ENCODE measurements at places on chromosomes 5 and 9.

GRCh38 chr5:154858972-154859871 is 795 bp downstream of the CNOT8 start:
- DNase-seq: peak; percentile 17

DNA sequence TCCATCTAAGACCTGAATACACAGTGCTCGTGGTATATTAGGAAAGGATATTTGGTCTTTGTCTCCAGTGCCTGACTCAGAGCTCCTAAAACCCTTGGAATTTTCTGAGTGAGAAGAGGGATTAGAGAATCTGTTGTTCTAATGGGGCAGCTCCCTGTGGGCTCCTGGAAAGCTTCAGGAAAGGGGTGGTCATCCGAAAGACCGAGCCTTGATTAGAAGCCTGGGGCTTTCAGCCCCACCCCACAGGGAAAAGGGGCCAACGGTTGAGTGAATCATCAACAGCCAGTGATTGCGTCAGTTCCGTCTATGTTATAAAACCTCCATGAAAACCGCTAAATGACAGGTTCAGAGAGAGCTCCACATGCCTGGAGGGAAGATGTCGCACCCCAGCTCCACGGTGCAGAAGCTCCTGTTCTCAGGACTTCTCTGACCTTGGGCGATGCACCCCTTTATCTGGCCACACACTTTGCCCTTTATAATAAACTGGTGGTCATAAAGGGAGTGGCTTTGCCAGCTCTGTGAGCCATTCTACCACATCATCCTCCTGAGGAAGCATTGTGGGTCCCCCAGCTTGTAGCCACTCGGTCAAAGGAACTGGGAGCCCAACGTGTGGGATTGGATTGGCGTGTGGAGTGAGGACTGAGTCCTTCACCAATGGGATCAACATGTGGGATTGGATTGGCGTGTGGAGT is 71.0 kb upstream of the ICE1 start:
- DNase-seq: no peak

DNA sequence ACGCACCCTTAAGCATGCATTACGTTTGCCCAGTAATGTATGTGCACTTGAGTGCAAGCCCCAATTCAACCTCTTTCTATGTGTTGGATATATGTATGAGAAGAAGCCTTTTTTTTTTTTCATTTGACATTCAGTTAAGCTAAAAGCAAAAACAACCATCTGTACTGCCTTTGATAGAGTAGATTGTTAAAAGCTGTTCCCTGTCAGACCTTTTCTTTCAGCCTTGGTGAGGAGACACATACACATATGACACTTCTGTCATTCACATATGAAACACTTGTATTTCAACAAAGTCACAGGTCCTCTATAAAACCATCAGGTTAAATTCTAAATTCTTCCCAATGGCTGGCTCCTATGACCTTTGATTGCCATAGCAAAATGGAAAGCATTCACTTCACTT is 40.2 kb upstream of the STARD4 start:
- DNase-seq: no peak

- DNase-seq: no peak
Observed at GRCh38 chr5:150085950-150086715, at the start of gene CSF1R. CSF1R (minus strand) TSS chr5:150086554; CDS start chr5:150086427, 127 bp downstream.

DNA sequence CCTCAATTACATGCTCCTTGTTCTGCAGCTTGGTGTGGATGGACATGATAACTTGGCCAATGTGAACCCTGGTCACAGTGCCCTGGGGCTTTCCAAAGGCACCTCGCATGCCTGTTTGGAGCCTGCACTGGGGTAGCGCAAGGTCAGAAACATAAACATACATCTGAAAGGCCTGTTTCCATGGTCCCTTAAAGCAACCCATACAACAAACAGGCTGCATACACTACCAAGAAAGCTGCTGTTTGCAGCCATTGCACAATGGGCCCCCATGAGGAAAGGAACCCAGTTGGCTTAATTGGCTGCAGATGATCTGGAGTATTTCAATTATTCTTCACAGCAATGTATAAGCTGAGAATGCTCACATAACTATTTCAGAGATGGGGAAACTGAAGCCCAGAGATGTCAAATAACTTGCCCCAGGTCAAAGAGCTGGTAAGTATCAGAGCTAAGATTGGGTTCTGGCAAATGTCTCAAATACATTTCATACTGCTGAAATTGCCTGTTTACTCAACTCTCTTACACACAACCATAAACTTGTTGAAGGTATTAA is 233.9 kb downstream of the ASTN2 start:
- no peak for DNase-seq

DNA sequence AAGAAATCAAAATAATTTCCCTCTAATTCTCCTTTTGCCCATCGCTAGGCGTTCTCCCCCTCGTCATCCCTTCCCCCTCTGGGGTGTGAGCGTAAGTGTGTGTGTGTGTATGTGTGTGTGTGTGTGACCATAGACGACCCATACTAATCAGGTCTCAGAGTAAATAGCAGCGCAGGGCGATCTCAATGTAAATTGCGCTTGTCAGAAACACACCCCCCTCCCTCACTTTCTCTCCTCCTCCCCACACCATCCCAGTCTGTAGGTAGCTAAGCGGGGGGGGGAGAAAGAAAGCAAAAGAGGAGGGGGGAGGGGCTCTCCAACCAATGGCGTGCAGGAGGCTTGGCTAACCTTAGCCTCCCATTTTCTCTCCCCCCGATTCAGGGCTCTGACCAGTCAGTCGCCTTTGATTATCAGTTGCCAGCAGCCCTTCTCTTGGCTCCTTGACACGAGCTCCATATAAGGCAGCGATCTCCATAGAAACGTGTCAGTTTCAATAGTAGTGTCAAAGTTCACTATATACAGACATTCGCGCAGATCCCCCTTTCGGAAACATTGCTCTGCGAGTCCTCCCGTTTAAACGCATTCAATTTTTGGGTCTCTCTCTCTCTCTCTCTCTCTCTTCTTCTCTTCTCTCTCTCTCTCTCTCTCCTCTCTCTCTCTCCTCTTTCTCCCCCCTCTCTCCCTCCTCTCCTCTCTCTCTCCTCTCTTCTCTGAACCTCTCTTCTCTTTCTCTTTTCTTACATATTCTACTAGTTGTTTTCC is at the start of gene NR2F1:
Gene NR2F1, plus strand, starts transcription at position 546 of the 762 bp plus-strand sequence. CDS start 1,802 bp downstream, outside the sequence.
- no peak for DNase-seq

DNA sequence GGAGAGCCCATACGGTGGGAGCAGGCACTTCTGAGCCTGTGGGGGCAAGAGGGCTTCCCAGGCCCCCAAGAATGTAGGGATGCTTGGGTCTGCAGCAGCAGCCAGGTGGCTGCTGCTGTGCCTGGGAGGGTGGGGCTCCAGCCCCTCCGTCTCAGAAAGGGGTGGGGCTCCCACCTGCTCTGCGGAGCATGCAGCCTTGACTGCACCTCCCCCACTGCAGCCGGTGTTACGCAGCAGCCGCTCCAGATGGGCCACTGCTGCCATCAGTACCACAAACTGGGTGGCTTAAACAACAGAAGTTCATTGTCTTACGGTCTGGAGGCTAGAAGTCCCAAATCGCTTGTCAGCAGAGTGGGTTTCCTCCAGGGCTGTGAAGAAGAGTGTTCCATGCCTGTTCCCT is 365.5 kb downstream of the TMEM38B start:
- DNase-seq: no peak

- DNase-seq: no peak
Observed at GRCh38 chr9:34520096-34520495, 2.7 kb downstream of the ENHO start.

DNA sequence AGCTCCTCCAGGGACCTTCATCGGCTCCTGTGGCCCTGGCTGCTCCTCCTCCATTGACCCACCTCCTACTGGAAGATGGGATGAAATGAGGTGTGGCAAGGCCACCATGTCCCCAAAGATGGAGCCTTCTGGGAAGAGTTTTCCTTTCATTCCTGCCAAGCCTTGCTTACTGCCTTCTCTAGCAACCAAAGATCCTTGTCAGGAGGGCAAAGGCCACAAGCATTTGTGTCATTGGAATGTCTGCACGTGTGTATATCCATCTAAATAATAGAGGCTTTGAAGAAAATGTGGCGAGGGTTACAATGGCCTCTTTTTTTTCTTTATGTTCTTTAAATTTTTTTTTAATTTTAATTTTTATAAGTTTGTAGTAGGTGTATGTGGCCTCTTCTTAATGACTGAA is 313.6 kb downstream of the ARHGEF28 start:
- DNase-seq: no peak

- DNase-seq: peak; percentile 13
Observed at GRCh38 chr9:114311571-114312512, 11.1 kb upstream of the ORM1 start.

DNA sequence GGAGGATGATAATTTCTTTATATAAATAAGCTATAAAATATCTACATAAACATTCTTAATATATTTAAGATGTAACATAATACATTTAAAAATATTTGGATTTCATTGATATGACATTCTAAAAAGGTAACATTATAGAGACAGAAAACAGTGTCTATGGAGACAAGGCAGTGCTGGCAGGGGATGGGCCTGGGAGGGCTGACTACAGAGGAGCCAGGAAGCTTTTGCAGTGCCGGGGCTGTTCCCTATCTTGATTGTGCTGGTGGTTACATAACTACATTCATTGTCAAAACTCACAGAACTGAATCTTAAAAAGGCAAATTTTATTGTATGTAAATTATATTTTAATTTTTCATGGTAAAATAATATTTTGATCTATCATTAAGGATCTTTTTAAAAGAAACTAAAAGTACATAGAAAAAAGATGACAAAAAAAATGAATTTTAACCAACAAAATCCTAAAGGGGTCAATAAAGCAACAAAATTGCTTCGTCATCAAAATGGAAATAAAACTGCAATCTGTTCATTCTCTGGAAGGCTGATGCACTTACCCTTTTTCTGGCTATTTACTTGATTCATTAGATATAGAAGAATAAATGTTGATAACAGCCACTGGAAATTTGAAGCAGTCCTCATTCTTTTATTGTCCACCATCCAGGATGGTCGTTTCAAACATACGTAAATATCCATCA is 26.3 kb downstream of the LIFR start:
- DNase-seq: no peak

- no peak for DNase-seq
Observed at GRCh38 chr9:125959315-125959714, 212.1 kb downstream of the PBX3 start.

GRCh38 chr5:38795986-38796741 is 49.6 kb upstream of the OSMR start:
- peak; percentile 59 for DNase-seq

GRCh38 chr9:37239224-37239859 is 119.0 kb downstream of the ZCCHC7 start:
- no peak for DNase-seq

DNA sequence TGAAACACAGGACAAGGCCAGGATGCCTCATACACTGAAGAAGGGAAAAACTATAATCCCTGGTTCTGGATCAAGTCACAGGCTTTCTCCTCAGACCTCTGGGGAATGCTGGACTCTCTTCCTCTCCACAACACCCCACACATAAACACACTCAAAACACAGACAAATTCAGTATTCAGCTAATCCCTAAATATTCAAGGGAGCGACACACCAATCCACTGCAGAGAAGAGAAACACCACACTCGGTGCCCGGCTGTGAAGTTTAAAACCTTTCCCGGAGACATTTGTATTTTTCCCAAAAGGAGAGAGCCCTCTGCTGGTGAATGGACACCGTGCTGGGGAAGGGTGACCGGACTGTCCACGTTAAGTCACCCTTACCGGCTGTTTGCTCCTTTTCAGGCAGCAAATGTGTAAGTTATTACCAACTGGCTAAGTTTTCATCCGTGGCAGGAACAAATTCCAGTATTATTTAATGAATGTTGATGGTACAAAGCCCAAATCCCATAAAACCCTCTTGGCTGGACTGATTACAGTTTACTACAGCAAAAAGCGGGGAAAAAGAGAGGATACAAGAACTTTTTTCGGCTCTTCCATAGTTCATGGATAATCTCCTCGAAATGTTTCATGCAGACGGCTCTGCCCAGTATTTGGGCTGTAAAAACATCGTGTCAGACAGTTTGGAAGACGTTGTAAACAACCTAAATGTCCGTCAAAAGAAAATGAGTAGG is 130.9 kb upstream of the SLC30A5 start:
- DNase-seq: peak; percentile 79

DNA sequence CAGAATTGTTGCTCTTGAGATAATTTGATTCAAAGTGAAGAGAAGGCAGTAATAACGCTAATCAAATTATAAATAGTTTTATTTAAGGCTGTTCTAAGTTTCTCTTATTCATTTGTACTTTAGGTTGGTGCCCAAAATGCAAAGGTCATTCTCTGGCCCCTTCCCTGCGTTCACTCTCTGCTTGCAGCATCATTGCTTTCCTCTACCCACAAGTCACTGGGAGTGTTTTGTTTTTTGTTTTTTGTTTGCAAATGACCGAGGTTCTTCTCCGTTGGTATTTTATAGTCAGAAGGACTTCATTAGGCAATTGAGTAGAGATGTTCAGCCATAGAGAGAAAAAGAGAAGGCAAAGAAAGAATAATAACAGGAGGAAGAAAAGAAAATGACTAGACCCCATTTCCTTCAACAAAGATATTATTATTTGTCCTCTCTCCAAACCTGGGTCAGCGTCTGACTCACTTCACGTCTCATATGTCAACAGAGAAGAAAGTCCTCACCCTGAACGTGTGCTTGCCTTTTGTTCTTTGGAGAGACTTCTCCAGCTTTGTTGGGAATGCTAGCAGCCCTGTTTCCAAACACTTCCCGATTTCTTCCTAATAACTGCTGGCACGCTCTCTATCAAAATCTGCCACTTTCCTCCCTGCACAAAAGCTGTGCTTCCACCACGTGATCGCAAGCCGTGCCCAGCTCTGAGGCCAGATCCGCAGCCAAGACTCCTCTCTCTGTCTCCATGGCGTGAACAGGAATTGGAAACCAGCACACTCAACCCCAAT is 119.8 kb downstream of the EBF1 start:
- peak; percentile 50 for DNase-seq

DNA sequence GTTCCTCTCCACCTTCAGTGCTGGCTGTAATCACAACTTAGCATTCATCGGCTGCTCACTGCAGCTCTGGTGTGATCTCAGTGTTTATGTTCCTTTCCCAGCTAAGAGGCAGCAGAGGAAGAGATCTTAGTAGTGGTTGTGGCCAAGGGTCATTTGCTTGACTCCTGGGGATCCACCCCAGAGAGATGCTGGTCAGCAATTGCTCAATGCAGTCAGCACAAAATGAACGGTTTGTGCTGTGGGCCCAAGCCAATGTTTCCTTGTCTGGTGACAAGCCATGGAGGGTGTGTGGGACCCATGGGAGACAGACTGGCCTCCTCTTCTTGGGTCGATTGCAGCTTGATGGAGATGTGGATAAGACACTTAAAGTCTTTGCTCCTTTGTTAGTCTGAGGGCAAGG is 16.1 kb upstream of the FRMD3 start:
- no peak for DNase-seq

DNA sequence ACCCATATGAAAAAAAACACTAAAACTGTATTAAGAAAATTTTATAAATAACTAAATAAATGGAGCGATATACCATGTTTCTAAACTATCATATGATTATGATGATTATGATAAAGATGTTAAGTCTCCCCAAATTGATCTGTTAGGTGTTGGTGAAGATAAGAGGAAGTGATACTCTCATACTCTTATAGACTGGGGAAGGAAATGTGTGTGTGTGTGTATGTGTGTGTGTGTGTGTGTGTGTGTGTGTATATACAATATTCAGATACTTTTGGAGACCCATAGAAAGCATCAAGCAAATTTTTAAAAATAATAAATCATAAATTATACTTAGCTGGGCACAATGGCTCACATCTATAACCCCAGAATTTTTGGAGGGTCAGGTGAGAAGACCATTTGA is 62.9 kb downstream of the TMEM232 start:
- no peak for DNase-seq

- DNase-seq: no peak
Observed at GRCh38 chr5:134413046-134413445, 1.4 kb upstream of the CDKN2AIPNL start.

GRCh38 chr9:85859765-85860164 is 81.2 kb upstream of the NAA35 start:
- DNase-seq: no peak

GRCh38 chr5:172088801-172089200 is 82.4 kb upstream of the FBXW11 start:
- DNase-seq: no peak
